ENCODE measurements at places on chromosomes 5 and 9.

DNA sequence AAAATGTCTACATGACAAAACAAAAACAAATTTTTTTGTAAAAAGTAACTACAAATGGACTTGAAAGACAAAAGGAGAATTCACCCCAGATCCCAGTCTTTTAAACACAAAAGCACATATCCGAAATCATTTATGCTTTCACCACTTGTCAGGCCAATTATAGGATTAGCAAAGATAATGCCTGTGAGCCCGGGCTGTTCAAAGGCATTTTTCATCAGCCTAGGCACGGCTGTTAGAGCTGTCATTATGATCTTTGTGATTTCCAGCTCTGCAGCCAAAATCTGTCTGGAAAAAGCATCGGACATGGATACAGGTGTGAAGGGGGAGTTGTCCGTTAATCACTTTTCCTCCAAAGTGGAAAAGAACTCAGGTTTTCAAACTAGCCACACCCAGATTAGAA is 23.6 kb upstream of the RAB14 start:
- DNase-seq: no peak

DNA sequence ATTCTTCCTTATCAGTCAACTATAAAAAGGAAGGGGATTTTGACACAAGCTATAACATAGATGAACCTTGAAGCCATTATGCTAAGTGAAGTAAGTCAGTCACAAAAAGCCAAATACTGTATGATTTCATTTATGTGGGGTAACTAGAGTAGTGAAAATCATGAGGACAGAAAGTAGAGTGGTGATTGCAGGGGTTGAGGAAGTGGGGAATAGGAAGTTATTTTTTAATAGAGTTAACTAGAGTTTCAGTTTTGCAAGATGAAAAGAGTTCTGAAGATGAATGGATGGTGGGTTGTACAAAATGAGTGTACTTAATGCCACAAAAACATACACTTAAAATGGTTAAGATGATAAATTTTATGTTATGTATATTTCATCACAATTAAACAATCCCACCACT is 65.4 kb upstream of the FAM174A start:
- no peak for DNase-seq

DNA sequence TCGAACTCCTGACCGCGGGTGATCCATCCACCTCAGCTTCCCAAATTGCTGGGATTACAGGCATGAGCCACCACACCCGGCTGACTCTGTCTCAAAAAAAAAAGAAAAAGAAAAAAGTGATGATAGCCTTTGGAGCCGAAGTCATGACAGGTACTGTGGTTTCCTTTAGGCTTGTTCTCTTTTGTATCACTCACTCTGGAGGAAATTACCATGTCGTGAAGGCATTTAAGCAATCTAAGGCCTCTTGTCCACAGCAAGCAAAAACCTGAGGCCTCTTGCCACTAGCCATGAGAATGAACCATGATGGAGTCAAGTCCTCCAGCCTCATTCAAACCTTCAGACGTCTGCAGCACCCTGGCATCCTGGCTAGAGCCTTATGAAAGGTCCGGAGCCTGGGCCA is 286.1 kb downstream of the RAB3C start:
- DNase-seq: no peak

GRCh38 chr5:39584927-39585326 is 160.1 kb upstream of the DAB2 start:
- DNase-seq: no peak

GRCh38 chr5:103408408-103408807 is 149.8 kb downstream of the MACIR start:
- DNase-seq: no peak

GRCh38 chr5:18311266-18311665 is 677.0 kb downstream of the TAF11L14 start:
- no peak for DNase-seq

DNA sequence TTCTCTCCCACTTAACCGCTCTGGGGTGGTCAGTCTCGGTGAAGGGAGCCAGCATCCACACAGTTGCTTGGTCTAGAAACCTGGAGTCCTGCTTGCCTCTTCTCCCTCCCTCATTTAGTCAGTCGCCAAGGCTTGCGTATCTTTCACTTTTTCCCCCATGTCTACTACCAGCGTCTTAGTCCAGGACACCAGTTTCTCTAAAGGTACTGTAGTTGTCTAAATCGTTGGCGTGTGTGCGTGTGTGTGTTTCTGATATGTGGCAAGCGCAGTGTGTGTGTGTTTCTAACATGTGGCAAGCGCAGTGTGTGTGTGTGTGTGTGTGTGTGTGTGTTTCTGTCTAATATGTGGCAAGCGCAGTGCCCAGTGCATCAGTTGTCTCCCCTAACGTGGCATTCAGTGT is 641 bp downstream of the ATP6V1G1 start:
- DNase-seq: no peak

- no peak for DNase-seq
Observed at GRCh38 chr5:96936431-96937320, 796 bp downstream of the LNPEP start.

- no peak for DNase-seq
Observed at GRCh38 chr5:2293906-2294305, 411.2 kb upstream of the IRX4 start.

DNA sequence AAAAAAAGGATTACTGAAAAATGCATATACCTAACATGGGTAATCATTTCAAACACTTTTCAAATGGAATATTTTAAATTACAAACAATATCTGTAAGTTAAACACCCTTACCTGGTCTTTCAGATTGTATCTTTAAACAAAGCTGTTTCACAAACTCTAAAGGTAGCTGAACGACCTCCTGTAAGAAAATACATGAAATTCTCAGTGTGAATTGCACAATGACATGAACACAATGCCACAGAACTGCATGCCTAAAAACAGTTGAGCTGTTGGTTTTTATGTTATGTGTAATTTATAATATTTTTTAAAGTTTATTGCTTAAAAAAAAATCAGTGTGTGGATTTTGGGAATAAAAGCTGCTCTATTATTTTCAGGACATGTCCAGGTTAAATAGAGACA is 17.5 kb downstream of the IPPK start:
- no peak for DNase-seq

- DNase-seq: no peak
Observed at GRCh38 chr9:8078641-8079140, 279.1 kb upstream of the DMAC1 start.

GRCh38 chr5:56339732-56340131 is 106.6 kb upstream of the ANKRD55 start:
- DNase-seq: no peak

- no peak for DNase-seq
Observed at GRCh38 chr9:36210722-36211121, 20.0 kb downstream of the CLTA start.

DNA sequence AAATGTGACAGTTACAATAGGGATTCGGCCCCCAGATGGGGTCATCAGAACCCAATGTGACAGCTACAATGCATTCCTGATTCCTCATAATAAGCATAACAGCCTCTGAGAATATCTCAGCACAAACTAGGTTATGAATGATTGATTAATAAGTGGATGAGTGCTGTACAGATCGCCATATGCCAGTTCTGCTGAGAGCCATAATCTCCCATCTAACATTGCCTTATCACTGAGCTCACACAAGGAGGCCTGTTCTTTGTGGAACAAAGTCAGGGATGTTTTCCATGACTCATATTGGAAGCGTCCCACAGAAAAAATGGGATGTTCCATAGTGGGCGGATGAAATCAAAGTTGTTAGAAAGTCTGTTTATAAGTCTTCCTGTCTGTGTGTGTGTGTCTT is 89.6 kb downstream of the KIF4B start:
- no peak for DNase-seq

GRCh38 chr5:136113606-136114005 is 19.0 kb upstream of the SMAD5 start:
- no peak for DNase-seq

- DNase-seq: no peak
Observed at GRCh38 chr9:78939311-78940065, 632.3 kb upstream of the TLE4 start.

GRCh38 chr9:69486498-69486897 is 161.5 kb downstream of the ENTREP1 start:
- no peak for DNase-seq

- no peak for DNase-seq
Observed at GRCh38 chr5:14672082-14672481, 7.6 kb downstream of the OTULIN start.

GRCh38 chr5:150214289-150214688 is 24.4 kb downstream of the SLC6A7 start:
- DNase-seq: no peak

DNA sequence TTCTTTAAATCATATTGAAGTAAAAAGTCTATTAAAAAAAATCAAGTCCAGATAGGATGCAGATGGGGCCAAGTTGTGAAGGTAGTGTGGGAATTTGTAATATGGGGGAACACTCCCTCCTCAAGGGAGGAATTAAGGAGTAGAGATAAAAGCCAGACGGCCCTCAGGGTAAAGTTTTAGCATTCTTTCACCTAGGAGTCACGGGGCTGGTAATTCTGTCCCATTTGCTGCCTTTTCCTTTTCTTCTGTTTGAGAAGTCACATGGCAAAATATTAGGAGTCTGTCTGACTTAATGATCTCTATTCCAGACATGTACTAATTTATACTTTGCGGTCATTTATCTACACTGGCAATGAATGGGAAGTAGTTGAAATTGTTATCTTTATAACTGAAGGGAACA is 61.9 kb downstream of the SNX24 start:
- DNase-seq: no peak

- no peak for DNase-seq
Observed at GRCh38 chr5:179376701-179377420, 31.6 kb upstream of the ADAMTS2 start.

GRCh38 chr5:137218896-137219295 is 280.2 kb downstream of the SPOCK1 start:
- no peak for DNase-seq

DNA sequence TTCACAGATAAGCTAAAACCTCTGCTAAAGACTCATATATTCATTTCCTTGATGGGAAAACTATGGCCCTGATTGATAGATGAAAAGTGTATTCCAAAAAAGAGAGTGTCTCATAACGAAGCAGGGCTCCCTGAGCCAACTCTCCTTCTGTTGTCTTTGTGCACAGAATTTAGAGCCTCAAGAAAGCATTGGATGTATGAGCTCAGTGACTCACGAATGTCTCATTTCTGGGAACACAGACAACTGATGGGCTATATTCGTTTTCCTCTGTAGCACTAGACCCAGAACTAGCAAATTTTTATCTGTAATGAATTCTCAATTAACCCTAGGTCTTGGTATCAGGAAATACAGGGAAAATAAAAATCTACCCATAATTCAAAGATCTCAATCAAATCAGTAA is 88.4 kb downstream of the LMNB1 start:
- no peak for DNase-seq

DNA sequence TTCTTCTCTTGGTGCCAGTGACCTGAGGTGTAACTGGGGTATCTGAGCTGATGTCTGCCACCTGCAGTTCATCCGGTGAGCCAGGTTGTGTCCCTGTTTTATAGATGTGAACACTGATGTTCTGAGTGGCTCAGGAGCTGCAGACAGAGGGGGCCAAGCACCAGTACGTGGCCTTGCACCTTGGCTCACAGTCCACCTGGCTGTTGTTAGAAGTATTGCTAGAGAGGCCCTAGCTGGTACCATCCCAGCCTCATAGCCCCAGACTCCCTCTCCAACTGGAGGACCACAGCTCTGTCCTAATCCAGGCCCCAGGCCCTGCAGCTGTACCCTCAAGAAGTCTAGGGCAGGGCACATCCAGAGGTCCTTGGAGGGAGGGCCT is 16.2 kb downstream of the PHF2 start:
- DNase-seq: no peak

DNA sequence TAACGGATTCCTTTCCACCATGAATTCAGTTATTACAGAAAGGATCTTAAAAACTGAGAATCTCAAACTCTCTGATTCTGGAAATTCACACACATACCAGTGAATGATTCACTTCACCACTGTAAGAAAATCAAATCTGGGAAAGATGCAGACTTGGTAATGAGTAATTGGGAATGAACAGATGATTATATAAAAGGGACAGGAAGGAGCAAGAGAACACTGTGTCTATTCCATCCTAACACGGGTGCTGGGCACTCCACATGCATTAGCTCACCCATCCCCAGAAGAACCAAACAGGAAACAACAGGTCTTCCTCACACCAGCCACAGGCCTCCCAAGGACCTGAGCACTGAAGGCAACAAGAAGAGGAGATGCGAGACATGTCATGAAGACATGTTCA is 74.8 kb upstream of the ZNF622 start:
- no peak for DNase-seq

DNA sequence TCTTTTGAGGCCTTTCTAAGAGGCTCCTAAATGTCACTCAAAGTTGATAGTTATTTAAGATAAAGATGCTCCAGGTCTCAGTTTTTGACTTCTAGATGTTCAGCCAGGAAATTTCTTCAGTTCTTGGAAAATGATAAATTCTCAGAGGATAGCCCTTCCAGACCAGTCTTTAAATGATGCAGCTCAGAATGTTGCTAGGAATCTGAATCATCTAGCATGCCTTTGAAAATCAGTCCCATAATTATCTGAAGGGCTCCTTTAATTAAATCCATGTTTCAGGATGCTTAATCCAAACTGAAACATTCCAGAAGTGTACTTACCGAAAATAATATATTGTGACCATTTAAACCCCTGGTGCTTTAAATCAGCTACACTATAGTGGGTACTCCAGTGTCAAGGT is 107.5 kb upstream of the FBN2 start:
- no peak for DNase-seq

- DNase-seq: no peak
Observed at GRCh38 chr5:527646-528628, 3.7 kb upstream of the SLC9A3 start.

DNA sequence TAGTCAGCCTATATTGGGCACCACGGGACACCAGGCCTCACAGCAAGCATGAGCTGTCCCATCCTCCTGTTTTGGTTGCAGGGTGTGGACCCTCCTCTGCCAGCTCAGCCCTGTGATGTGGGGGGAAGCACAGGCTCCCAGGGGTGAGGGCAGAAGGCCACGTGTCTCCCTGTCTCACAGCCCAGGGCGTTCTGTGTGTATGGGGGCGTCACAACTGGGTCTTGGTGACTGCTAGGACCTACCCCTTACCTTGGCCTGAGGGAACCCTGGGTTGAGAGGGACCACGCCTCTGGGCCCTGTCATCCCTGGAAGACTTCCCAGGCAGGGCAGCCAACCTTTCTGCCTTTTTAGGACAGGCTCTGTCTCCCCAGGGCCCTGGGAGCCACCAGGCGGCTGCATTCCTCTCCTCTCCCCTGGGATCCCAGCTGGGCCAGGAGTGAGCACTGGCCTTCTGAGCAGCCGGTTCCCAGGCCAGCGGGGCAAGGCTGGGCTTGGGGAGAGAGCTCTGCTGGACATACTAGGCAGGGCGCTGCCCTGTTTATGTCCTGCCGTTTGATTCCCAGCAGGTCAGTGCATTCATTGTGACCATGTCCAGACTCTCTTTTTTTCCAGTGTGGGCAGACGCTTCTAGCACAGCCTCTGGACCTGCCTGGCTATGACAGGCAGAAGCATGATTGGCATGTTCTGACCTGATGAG is 97.4 kb downstream of the DAB2IP start:
- no peak for DNase-seq

DNA sequence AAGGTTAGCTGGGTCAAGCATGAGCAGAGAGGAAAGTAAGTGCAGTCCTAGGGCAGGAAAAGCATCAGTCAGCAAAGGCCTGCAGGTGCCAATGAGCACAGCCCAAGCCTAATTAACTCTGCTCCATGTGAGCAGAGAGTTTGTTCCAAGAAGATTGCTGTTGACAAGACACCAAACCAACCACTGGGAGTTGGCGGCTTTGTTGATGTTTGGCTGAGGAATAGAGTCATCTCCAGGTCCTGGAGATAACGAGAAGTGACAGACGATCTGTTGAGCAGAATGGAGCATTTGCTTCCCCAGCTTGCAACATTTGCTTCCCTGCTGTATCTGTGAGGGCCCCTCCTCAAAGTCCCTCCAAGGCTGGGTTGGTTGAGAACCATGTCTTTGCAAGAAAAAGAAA is 68.2 kb downstream of the FAM114A2 start:
- no peak for DNase-seq
